Heart left ventricle (tissue), 16 donors: ENCODE measurements at places on chromosomes 2 and 18. TPM values are rescaled to one million over a fixed set of nuclear protein-coding genes. Genes with fewer than 3 reads are reported as not detected.

Gene UGP2
- polyA plus RNA-seq: 206 TPM

GRCh38 chr2:216553093-216553478 lies 54.4 kb downstream of the RPL37A start:
- DNase-seq: no peak

- DNase-seq: no peak
Observed at GRCh38 chr2:143515318-143515717, 386.1 kb downstream of the ARHGAP15 start.

DNA sequence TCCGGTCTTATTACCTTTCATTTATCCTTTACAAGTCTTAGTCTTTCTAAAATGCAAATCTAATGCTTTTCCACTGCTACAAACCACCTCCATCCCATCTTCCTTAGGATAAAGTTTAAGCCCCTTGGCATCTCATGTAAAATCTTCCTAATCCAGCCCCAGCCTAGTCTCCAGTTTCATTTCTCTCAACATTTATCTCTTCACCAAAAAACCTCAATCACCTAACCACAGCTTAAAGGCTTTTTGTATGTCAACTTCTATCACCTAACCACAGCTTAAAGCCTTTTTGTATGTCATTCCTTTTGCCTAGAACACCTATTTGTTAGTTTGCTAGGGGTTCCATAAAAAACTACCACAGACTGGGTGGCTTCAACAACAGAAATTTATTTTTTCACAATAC lies 4.2 kb downstream of the TRAK2 start:
- no peak for DNase-seq

Gene GPATCH11
- polyA plus RNA-seq: 4.7 TPM
